CD8-positive, alpha-beta memory T cell (primary cell): ENCODE measurements at places on chromosomes 2 and 18.
A peak's percentile ranks its signal among the peaks of the same experiment; 100 is the strongest.

GRCh38 chr2:174634130-174635014 lies 36.8 kb upstream of the WIPF1 start:
- peak; percentile 69 for DNase-seq

- no peak for DNase-seq
These were observed 82.5 kb downstream of the LIMS1 start for GRCh38 chr2:108616751-108617161.

DNA sequence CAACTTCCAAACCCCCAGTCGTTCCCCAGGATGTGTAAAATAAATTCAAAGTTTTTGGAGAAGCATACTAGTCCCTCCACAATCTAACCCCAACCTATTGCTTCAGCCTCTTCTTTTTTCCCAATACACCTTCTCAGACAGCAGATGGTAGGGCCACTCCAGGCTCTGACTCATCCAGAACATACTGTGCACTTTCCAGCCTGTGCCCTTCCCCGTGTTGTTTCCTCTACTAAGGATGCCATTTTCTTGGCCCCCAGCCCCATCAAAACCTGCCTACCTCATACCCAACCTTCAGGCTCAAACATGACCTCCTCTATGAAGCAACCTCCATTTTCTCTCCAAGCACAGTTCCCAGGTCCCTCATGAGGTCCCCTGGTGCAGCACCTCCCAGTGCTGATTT lies 669.3 kb downstream of the BCL11A start:
- DNase-seq: no peak

GRCh38 chr2:111198701-111199100 lies 78.0 kb downstream of the BCL2L11 start:
- no peak for DNase-seq

DNA sequence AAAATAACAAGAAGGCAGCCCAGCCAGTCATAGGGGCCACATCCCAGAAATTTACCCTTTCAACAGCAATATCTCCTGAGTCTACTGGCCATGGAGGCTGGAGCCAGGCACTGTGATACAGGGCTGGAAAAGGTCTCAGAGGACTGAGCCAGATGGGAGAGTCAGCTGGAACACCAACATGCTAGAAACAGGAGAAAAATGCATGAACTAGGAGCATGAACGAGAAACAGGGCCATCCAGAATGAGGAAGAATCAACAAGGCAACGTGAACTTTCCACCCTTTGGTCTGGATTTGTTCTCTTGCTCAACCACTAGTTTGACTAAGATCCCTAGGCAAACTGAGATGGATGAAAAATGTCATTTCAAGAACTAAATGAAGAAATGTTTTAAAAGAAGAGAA lies 13.1 kb downstream of the PID1 start:
- DNase-seq: no peak

DNA sequence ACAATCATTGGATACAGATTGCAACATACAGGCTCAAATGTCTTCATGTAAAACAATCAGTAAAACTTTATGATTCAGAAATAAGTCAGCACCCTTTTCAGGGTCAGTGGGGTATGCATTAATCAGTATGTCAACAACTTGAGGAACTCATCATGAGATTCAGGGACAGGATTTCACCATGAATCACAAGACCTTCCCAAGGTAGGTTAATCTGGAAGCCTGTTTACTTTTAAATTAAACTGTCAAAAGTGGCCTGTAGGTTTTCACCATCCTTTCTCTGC lies 104.8 kb downstream of the SP100 start:
- no peak for DNase-seq

GRCh38 chr2:71631411-71631931 lies 178.1 kb downstream of the DYSF start:
- DNase-seq: no peak

GRCh38 chr2:169464882-169465281 lies 14.4 kb upstream of the BBS5 start:
- no peak for DNase-seq

DNA sequence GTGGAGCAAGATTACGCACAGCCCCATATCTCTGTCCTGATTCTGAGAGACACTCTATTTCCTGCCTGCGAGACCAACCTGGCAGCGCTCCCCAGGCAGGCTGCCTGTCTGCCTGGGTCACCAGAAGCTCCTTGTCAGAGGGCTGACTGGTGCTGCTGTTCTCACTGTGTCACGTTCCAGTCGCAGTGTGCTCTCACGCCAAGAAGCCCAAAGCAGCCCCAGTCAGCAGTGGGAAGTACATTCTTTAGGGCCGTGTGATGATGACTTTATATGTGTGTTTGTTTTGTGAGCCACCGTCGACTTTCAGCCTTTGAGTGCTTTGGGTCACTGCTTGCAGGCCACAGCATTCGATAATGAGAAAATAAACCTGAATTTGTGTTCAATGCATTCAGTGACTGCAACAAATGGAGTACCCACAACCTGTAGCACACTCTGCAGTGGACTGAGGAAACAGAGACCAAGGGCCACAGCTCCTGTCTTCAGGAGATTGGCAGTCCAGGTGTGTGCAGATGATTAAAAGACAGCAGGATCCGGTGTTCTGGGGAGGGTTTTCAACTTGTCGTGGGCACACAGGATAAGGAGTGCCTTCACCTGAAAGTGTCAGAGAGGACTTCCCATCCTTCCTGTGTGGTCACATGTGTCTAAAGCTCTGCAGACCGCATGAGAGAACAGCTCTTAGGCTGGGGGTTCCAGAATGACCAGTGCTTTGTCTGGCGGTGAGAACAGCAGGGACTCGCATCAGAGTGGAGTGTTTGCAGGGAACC lies 4.8 kb downstream of the TNFRSF11A start:
- DNase-seq: no peak

DNA sequence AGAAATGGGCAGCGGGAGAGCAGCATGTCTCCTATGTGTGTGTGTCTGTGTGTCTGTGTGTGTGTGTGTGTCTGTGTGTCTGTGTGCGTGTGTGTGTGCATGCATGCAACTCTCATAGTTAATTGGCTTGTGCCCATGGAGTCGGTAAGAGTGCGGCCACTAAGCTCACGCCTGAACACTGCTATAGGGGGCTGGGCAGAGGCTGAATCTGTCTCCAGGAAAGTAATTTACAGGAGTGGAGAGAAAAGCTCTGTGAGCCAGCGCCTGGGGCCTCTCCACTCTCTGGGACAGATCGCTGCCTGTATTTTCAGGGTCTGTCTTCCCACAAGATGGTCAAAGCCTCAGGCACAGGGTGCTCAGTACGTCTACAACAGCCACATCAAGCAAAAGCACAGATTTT lies 553.4 kb downstream of the TNS1 start:
- no peak for DNase-seq

DNA sequence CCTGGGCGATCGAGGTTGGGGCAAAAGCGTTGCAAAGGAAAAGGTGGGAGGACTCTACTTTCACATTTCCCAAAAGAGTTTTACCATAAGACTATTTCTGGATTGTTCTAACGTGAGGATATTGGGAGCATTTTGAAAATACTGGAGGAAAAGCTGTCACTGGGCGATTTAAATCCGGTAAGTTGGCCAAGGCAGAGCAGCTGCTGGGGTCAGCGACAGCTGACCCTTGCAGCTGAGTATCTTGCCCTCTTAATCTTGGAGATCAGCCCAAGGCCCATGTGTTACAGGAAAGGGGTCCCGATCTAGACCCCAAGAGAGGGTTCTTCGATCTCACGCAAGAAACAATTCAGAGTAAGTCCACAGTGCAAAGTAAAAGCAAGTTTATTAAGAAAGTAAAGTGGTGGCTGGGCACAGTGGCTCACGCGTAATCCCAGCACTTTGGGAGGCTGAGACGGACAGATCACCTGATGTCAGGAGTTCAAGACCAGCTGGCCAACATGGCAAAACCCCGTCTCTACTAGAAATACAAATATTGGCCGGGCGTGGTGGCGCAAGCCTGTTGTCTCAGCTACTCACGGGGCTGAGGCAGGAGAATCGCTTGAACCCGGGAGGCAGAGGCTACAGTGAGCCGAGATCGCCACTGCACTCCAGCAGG lies 964 bp upstream of the ST3GAL5 start:
- DNase-seq: no peak

GRCh38 chr2:240759459-240759858 lies 60.6 kb downstream of the KIF1A start:
- DNase-seq: no peak

- no peak for DNase-seq
These were observed 569 bp downstream of the TMX3 start for GRCh38 chr18:68714366-68714711.

DNA sequence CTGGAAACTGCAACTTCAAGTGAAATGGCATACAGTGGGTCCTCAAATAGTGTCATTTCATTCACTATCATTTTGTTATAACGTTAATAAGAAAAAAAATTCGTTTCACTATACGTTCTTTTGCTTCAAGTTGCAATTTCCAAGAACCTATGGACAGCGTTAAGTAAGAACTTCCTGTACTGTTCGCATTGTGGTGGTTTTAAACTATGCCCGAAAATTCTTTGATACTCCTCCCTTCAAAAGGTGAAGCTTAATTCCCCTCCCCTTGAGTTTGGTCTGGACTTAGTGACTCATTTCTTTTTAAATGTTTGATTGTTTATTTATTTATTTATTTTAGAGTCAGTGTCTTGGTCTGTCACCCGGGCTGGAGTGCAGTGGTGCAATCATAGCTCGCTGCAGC lies 20.7 kb downstream of the GNLY start:
- no peak for DNase-seq

GRCh38 chr2:207226243-207226642 lies 60.5 kb upstream of the KLF7 start:
- DNase-seq: no peak

- no peak for DNase-seq
These were observed 84.8 kb downstream of the OSBPL6 start for GRCh38 chr2:178279142-178279541.

GRCh38 chr18:57475408-57475807 lies 40.2 kb downstream of the ONECUT2 start:
- no peak for DNase-seq

GRCh38 chr18:54020966-54021365 lies 203.5 kb downstream of the MBD2 start:
- DNase-seq: no peak

GRCh38 chr18:36152781-36153180 lies 23.1 kb downstream of the ELP2 start:
- DNase-seq: no peak

DNA sequence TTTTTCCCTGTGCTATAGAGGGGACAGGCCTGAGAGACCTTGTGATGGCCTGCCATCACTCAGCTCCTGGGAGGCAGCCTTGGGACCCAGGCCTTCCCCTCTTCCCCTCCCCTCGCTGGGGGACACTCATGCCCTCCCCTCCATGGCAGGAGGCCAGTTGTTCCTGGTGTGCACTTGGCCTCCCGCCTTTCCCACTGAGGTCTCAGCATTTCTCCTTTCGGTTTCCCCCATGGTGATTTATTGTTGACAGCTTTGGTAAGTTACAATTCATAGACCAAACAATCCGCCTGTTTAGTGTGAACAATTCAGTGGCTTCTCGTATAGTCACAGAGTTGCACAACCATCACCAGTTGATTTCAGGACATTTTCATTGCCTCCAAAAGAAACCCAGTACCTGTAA lies 10.2 kb upstream of the CNDP1 start:
- DNase-seq: no peak

GRCh38 chr2:22450831-22451230 lies 934.1 kb upstream of the KLHL29 start:
- no peak for DNase-seq

GRCh38 chr2:236565212-236565611 lies 4.4 kb upstream of the ACKR3 start:
- DNase-seq: no peak

DNA sequence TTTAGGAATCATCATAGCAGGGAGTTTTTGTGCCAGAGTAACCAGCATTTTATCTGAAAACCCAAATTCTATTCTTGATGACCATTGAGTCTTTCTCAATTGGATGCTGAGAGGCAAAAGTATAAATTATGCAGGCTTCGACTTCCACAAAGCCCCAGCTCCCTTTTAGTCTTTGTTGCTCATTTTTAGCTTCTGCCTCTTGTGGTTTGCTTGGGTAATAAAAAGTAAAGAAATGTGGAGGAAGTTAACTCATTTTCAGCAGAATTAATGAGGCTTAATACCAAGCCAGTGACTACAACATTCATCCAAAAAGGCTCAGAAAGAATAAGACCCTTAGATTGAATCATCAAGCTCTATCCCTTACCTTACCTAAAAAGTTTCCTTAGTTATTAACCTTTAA lies 18.6 kb downstream of the ERMN start:
- no peak for DNase-seq

GRCh38 chr2:214325404-214325803 lies 85.5 kb upstream of the VWC2L start:
- no peak for DNase-seq

GRCh38 chr2:104812286-104812685 lies 41.6 kb upstream of the POU3F3 start:
- DNase-seq: no peak

DNA sequence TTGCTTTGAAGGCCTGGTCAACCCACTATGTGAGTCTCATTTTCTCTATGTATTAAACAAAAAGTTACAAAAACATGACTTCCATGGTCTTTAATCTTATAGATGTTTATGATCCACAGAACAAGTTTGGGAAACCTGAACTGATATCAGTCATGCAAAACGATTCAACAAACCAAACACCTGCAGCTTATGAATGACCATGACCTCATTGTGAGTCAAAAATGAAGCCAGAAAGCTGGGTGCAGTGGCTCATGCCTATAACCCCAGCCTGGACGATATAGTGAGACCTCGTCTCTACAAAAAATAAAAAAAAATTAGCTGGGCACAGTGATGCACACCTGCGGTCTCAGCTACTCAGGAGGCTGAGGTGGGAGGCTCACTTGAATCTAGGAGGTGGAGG lies 270.4 kb upstream of the CCDC68 start:
- DNase-seq: no peak

- peak; percentile 63 for DNase-seq
These were observed at the start of gene ROCK2 for GRCh38 chr2:11344342-11344955. TSS of gene ROCK2 (minus strand) at chr2:11344636. CDS start at chr2:11344136, 500 bp downstream.

DNA sequence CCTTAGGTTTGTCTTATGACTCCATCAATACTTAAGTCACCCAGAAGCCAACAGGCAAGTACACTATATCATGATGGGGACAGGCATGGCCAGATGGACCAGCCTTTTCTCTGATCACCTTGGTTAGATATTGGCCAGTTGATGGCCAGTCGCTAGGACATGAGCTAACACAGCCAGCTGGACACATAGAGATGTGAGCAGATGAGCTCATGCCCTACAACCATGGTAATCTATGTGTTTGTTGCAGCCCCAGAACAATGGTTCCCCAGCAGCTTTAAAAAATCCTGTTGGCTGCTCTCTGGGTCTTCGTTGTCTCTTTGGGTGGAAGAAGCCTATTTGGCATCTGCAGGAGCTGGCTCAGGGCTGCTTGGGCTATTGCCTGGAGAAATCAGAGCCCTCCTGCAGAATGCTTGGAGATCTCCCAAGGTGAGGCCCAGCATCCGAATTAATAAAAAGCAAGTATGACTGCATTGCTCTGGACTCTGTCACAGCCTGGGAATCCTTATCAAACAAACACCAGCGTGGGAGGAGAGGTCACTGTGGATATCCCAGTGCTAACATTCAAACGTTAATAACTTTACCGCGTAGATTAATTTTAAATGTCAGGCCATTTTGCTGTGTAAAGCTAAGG lies 62.3 kb upstream of the KLHL29 start:
- no peak for DNase-seq
